Mucosa of gallbladder (tissue), 1 donor: ENCODE measurements at places on chromosomes 16 and 17. TPM values are rescaled to one million over a fixed set of nuclear protein-coding genes. Genes with fewer than 3 reads are reported as not detected.

Gene TMIGD1
- not detected for total RNA-seq

Gene IRX6
- 0.17 TPM for total RNA-seq

Gene METTL26
- total RNA-seq = 69.3 TPM

Gene CHST5
- total RNA-seq = 0.63 TPM

Gene KRT17
- total RNA-seq = not detected
